ENCODE measurements at places on chromosomes 11 and 22. TPM values are rescaled to one million over a fixed set of nuclear protein-coding genes. Genes with fewer than 3 reads are reported as not detected.
A peak's percentile ranks its signal among the peaks of the same experiment; 100 is the strongest.

The MUC2 gene
- total RNA-seq: not detected

The OR4D5 gene
- not detected for total RNA-seq

The SUSD2 gene
- 0.13 TPM for total RNA-seq

The CBLIF gene
- total RNA-seq: not detected

The OR5B21 gene
- not detected for total RNA-seq

The PRR33 gene
- 1.4 TPM for total RNA-seq

The ZNF214 gene
- total RNA-seq: 1.9 TPM

The MRGPRX3 gene
- not detected for total RNA-seq

The SCN4B gene
- total RNA-seq: 0.16 TPM

The OR51B5 gene
- total RNA-seq: 0.21 TPM

The FAM118A gene
- total RNA-seq: 12.7 TPM

The KDELR3 gene
- 23.4 TPM for total RNA-seq

The OR52E2 gene
- total RNA-seq: not detected

The SCUBE1 gene
- not detected for total RNA-seq

The KRTAP5-1 gene
- total RNA-seq: not detected

GRCh38 chr11:83448686-83449085, 162.5 kb upstream of the CCDC90B start:
- no peak for DNase-seq

- DNase-seq: no peak
These were observed 14.2 kb downstream of the TRMU start for GRCh38 chr22:46349681-46350080.

GRCh38 chr22:45499746-45500145, 2.9 kb upstream of the FBLN1 start:
- no peak for DNase-seq

DNA sequence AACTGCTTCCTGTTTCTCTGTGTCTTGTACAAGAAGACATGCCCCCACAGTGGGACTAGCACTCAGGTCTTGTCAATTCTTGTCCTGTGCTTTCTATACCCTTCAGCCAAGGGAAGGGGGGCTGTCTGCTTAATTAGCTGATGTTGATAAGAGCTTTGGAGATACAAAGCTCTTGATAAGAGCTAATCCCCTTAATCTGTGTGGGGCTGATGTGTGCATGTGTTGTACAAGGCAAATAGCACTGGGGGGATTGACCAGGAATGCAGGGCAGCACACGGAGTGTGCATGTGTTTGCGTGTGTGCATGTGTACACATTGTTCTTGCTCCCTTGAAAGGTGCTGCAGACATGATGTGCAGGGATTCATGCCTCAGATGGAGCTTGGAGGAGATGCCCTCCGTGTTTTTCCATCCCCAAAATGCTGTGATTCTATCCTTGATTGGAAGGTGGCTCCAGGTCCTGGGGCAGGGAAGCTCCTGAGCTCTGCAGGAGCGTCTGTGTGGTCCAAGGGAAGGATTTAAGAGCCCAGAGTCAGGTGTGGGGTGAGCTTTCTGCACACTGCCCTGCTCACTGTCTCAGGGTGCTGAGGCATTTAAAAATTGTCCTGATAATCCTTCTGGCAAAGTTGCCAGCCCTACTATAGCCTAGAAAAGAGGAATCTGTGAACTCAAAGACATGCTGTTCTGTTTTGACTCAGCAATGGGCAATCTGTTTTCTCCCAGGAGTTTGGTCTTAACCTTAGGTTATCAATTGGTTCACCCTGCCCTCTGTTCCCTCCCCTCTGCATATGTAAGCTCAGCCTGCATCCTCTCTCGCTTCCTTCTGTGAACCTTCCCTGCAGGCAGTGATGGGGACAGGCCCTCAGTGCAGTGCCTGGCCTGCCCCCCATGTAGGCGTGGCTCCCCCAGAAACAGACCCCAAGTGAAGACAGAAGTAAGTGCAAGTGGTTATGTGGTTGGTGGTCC, 102.0 kb downstream of the GRIK4 start:
- DNase-seq: no peak

GRCh38 chr11:113161711-113162591, 152.4 kb upstream of the TTC12 start:
- DNase-seq: no peak

- peak; percentile 69 for DNase-seq
These were observed 110.1 kb upstream of the LUZP2 start for GRCh38 chr11:24386546-24387397.

DNA sequence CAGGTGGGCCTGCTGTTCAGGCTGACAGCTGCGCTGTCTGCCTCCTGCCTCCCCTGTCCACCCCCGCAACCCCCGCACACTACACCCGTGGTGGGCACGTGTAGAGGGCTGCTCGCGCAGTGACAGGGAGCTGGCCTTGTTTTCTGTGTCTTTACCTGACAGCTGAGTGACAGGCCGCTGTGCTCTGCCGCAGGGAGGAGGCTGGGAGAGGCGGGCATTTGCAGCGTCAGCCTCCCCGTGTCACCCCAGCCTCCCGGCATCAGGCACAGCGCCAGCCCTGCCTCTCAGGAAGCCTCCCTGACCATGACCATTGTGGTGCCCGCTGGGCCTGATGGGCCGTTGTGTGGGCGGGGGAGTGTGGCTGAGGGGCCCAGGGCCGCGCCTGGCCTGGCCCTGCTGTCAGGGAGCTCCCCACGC, 32.0 kb upstream of the RELT start:
- peak; percentile 66 for DNase-seq

GRCh38 chr11:3615998-3616397, 25.8 kb downstream of the ART5 start:
- peak; percentile 71 for DNase-seq

DNA sequence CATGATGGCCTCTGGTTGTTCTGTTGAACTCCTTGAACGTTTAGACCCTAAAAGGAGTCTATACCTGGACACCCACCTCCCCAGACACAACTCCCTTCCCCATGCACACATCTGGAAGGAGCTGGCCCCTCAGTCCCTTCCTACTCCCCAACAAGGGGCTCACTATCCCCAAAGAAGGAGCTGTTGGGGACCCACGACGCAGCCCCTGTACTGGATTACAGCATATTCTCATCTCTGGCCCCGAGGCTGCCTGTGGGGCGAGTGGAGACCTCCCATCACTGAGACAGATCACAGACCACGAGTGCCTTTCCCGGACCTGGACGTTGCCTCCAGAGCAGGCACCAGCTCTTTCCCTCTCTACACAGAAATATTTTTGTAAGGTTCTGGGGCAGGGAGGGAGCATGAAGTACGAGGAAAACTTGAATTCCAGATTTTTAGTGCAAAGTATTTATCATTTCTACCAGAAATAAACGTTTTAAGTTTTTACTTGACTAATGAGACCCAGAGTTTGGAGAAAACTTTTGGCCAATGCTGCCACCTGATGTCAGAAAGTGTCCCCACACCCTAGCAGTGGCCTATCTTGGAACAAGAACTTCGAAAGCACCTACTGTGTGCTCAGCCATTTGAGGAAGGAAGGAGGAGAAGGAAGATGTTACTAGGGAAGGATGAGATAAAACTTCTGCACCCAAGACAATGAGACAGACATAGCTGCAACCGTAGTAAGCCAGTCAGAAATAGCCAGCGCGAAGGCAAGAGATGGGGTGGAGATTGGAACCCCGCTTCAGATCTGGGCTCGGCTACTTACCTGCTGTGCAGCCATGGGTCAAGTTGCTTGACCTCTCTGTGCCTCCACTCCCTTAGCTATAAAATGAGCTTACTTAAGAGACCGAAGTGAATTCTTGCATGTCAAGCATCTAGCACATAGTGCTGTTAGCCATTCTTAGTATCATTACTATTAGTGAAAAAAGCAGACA, 10.2 kb upstream of the POU2F3 start:
- peak; percentile 44 for DNase-seq

DNA sequence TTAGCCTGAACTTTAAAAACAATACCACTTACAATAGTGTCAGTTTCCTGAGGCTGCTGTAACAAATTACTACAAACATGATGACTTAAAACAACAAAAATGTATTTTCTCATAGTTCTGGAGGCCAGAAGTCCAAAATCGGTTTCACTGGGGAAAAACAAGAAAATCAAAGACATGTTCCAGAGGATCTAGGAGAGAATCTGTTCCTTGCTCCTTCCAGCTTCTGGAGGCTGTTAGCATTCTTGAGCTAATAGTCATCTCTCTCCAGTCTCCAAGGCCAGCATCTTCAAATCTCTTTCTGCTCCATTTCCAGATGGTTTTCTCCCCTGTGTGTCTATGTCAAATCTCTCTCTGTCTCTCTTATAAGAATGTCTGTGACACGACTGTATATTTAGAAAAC, 67.6 kb upstream of the TEAD1 start:
- DNase-seq: peak; percentile 26

DNA sequence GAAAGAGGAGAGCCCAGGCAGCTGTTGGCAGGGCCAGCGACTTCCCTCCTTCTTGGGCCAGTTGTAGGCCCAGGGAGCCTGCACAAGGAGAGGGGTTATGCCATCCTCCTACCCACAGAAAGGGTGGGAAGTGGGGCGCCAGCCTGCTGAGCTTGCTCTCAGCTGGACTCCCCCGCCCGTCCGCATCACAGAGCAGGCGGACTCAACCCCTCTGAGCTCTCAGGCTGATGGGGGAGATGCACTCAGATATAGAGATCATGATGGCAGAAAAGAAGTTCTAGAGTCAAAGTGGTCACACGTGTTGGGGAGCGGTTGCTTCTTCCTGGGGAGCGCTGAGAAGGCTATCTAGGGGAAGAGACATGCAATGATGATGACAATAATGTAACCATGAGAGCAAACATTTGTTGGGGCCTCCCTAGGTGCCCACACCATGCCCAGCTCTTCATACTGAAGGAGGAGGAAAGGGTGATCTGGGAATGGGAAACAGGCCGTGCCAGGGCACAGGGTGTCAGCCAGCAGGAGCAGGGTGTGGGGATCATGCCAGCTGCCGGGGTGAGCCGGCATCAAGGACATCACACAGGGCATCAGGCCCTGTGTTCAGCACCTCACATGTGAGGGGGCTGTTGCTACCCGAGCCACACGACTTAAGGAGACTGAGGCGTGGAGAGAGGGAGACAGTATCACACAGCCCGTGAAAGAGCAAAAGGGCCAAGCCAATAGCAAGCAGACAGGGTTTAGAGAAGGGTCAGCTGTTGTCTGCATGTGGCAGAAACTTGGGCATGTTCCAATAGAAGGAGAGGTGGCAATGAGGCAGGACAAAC, 7.7 kb downstream of the SLC35E4 start:
- peak; percentile 62 for DNase-seq

GRCh38 chr11:39341461-39341860, 2118.0 kb downstream of the LRRC4C start:
- DNase-seq: no peak

GRCh38 chr11:61747192-61747966, 5.1 kb upstream of the MYRF start:
- peak; percentile 71 for DNase-seq

DNA sequence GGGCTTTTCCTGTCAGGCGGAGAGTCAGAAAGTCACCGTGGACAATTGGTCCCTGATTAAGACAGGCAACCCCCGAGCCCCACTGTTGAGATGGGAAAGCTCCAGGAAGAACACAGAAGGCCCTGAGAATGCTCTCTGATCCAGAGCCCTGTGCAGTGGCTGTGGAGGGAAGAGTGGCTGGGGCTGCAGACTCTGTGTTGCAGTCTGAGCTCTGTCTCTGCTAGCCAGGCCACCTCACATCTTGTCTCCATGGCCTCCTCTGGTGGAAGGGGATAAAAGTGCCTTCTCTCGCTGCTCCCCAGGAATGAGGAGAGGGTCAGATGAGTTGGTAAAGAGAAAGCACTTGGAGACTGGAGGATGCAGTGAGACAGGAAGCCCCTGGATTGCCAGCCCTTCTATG, 141.2 kb downstream of the CEP164 start:
- no peak for DNase-seq

GRCh38 chr11:48073031-48073861, 92.9 kb downstream of the PTPRJ start:
- no peak for DNase-seq

- DNase-seq: no peak
These were observed 95.2 kb downstream of the WT1 start for GRCh38 chr11:32340181-32340580.

DNA sequence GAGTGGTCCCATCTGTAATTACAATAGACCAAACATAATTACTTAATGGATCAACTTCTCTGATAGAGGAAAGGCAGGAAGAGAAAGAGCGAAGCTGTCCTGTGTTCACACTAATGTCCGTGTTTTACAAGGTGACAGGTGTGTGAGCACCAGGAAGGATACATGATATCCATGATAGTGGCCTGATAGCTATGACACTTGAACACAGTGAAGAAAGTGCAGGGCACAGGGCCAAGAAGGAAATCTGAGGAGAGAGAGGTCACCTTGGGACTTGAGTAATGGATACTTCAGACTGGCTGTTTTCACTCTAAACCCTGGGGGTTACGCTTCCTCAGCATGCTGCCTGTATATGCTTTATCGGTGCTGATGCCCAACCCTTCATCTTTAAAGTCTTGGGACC, 29.4 kb downstream of the TUB start:
- DNase-seq: no peak

GRCh38 chr22:28594797-28595462, 84.7 kb downstream of the TTC28 start:
- DNase-seq: peak; percentile 72

- DNase-seq: no peak
These were observed 36.9 kb upstream of the MAPK1 start for GRCh38 chr22:21904250-21904789.

DNA sequence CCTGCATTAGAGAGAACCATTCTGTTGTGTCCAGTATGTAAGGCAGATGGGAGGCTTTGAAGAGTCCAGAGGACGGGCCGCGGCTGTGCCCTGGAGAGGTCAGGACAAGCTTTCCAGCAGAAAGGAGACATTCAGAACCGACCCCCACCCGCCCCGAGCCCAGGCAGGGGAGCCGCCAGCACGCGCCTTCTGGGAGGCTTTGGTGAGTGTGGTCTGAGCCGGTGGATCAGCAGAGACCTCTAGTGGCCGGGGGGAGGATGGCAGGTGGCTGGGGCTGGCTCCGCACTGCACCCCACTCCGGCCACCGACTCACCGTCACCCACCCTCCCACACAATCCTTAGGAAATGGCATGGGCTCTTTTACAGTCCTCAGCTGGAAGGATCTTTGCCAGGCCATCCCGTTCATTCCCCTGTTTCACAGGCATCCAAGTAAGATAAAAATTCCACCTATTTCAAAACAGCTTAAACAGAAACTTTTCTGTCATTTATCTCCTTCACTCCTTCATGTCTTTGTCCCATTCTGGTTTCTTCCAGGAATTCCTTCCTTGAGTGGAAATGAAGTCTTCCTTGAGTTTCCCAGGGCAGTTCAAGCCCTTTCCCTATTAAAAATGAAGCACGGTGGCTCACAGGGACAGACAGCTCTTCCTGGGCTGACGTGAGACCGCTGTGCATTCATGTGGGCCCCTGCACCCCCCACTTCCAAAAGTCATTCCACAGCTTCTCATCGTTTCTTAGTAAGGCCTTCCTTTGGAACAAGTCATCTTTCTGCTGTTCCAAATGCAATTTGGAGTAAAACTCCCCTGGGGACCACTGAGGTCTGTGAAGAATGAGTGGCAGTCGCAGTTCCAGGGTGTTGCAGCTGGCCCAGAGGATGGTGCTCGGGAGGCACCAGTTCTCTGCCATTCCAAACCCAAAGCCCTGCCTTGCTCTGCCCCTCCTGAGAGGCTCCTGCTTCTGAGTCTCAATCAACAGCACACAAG, 91.0 kb downstream of the FEZ1 start:
- DNase-seq: peak; percentile 71

- DNase-seq: no peak
These were observed 115.1 kb downstream of the ARFGAP2 start for GRCh38 chr11:47061429-47062178.

GRCh38 chr22:43199541-43199940, 12.6 kb upstream of the TTLL12 start:
- DNase-seq: no peak

- DNase-seq: peak; percentile 74
These were observed 57.8 kb downstream of the PPFIBP2 start for GRCh38 chr11:7571640-7572000.

Data from myocyte (in vitro differentiated cells).